Hematopoietic multipotent progenitor cell (in vitro differentiated cells): ENCODE measurements at places on chromosomes 3 and 15.
A peak's percentile ranks its signal among the peaks of the same experiment; 100 is the strongest.

DNA sequence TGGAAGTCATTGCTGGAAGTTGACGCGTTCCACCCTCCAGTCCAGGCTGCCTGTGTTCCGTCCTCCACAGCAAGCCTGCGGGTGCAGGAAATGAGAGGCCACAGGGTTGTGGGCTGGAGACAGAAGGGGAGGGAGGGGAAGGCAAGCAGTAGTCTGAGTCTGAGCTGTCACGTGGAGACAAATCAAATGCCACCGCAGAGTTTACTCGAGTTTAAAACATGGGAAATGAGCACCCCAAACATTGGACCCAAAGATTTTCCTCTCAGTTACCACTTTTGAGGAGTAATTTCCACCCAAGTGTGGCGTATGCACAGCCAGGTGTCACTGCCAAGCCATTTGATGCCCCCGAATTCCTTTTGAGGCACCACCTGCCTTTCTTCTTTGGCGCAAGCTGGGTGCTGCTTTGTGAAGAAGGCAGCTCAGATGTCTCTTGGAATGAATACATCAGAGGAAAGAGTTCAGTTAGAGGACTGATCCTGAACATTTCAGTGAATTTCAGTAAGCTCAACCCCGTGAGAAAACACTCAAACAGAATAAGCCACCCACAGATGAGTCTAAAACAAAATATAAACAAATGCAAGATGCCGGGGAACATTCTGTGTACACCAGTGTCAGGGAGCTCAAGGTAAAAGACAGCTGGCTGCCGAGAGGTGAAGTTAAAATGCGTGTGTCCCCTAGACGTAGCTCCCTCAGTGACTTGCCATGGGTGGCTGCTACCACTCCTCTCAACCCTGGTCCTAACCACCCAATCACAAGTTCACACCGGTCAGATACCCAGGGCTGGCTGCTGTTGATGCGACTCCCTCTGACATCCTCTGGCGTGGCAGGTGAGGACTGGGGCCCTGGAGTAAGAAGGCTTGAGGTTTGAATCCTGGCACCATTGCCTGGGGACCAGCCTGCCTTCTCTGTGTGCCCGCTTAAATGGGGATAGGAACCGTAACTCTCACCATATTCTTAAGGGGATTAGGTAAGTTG, 203.8 kb downstream of the UACA start:
- DNase-seq: peak; percentile 92

DNA sequence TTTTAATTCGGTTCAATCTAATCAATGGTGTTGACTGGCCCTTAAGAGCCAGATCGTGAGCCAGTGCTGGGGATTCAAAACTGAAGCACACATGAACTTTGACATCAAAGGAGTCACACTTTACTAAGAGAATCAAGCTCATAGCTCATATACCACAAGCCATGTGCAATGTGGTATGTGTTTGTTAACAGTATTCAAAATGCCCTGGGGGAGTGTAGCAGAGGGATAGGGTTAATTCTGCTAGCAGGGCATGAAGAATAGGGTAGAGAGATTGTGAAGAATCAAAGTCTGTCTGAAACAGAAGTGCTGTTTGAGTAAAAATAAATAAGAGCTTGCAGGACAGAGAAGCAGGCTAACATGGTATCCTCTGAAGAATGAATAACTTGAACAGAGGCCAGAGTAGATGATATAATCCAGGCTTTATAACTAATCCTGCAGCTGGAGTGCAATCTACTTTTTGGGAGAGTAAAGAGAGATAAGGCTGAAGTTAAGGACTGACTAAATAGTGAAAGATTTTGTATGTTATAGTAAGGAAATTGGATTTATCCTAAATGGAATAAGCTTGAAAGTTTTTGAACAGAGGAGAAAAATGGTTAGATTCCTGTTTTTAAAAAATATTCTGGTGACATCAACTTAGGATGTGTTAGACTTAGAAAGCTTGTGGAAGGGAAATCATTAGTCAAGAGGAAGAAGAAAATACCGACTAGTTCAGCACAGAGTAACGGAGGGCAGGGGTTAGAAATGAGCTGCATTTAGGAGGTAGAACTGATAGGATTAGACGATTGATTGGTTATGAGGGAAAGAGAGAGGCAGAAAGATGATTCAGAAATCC, 292.0 kb downstream of the NFKBIZ start:
- DNase-seq: no peak

GRCh38 chr3:31988271-31988670, 6.7 kb downstream of the ZNF860 start:
- DNase-seq: no peak

DNA sequence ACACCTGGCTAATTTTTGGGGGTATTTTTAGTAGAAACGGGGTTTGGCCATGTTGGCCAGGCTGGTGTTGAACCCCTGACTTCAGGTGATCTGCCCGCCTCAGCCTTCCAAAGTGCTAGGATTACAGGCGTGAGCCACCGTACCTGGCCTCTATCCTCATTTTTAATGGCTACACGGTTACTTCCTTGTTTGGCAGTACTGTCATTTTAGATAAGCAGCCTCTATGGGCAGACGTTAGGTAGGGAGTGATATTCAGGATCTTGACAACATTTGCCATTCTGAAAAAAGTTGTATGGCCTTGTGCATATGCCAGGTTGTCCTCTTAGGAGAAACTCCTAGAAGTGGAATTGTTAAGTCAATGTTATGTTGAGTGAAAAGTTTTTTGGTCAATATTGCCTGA, 141.7 kb downstream of the ITPR1 start:
- no peak for DNase-seq

DNA sequence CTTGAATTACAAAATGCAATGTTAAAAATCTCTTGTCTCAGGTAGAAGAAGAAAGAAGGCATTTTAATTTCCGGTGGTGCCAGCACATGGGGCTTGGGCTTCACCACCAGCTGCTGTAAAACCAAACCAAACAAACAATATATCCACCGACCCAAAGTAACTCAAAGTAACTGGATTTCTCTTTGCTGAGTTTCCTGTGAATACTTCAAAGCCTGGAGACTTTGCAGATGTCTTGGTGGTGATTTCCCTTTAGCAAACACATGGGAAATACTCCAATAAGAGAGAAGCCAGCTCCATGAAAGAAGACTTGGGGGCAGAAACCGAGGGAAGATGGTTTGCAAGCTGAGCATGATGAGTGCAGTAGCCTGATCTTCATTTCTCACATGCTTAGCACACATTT, 62.6 kb downstream of the EIF4E3 start:
- DNase-seq: no peak

DNA sequence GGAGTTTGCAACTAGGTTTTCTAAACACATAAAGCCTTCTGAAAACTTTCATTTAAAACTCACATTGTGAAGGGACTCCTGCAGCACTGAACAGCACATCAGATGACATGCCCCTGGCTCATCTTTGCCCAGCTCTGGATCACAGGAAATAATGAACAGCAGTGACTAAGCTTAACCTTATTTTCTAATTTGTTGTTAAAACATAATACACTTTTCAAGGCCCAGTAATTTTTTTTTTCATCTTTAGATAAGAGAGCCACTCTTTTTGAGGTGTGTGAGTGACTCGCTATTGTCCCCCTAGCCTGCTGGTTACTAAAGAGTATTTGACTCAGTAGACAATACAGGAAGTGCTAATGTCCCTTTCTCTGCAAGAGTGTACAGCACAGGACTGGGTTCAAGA, 204.0 kb downstream of the OSBPL10 start:
- no peak for DNase-seq

- DNase-seq: no peak
Observed at GRCh38 chr15:78065284-78065872, 12.1 kb downstream of the TBC1D2B start.

- DNase-seq: no peak
Observed at GRCh38 chr15:42329161-42329560, 30.1 kb upstream of the CAPN3 start.

DNA sequence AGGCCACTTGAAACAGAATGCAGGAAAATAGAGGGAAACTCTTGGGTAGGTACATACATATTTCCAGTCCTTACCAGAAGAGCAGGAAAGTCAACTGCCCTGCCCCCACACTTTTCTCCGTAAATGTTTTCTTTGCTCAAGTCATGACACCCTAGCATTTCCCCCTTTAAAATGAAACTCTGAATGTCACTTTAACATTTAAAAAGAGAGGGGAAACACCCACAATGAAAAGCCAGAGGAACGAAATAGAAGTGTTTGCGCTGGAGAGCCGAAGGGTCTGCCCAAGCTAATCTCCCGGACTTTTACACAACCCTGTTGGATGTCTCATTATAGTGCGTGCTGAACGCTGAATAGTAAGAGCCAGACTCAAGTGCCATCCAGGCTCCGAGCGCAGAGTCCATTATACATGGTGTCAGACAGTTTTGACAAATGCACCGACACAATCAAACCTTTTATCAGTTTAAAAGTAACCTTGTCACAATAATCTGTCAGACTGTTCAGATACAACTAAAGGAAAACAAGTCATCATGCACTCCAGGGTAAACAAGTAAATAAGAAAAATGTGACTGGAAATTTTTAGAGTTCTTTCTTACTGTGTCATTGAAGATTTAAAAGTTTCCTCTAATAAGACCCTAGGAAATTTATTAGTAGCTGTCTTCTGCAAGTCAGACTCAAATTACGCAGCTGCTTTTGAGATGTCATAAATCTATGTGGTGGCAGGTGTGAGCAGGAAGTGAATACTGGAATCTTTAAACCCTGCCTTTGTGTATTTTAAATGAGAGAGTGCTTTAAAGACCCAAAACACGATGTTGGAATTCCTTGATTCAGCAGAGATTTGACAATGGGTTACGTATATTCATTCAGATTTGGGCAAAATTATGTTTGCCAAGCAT, 159.8 kb downstream of the RBMS3 start:
- no peak for DNase-seq

DNA sequence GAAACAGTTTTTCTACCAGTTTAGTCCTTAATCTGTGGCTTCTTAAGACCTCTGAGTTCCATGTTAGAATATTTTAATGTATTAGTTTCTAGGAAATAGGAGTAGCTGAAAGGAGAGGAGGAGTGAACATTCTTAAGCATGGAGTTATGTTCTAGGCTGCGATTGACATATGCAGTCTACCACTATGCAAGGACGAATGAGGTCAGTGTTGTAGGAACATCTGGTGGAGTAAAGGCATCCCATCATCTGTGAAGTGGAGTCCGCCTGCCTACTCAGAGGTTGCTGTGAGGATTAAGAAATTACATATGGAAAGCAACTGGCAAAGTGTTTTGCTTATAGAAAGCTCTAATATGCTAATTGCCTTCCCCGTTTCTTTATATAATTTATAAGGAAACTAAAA, 45.1 kb downstream of the SNAPC5 start:
- no peak for DNase-seq

- no peak for DNase-seq
Observed at GRCh38 chr3:64824394-64824909, 136.7 kb upstream of the ADAMTS9 start.

DNA sequence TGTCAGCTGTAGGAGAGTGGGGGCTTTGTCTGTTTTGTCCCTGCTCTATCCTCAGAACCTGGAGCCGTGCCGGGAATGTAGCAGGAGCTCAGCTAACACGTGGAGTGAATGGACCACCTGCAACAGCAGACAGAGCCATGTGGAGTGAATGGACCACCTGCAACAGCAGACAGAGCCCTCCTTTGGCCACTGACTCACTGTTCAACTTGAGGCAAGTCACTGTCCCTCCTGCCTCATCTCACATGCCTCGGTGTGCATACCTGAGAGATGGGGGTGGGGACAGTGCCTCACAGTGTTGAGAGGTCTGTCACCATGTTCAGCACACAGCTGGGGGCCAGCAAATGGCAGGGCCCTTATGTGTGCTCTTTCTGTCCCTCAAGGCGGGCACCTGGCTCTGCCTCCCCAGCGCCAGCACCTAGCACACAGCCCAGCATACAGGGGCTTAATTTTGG, 27.9 kb downstream of the FEM1B start:
- no peak for DNase-seq

DNA sequence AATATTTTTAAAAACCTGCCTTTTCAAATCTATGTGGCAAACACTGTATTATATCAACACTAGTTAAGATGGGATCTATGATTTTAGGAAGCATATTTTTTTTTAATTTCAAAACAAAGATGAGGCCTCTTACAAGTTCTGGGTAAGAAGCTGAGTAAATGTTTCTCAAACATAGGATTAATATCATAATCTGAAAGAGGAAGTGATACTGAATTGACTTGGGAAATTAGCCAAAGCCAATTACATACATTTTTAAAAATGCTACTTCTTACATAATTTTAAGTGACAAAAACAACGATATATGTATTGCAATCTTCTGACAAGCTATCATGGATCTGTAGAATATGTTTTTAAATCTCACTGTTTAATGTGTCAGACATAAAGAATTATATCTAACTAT, 135.1 kb upstream of the UBP1 start:
- DNase-seq: no peak

DNA sequence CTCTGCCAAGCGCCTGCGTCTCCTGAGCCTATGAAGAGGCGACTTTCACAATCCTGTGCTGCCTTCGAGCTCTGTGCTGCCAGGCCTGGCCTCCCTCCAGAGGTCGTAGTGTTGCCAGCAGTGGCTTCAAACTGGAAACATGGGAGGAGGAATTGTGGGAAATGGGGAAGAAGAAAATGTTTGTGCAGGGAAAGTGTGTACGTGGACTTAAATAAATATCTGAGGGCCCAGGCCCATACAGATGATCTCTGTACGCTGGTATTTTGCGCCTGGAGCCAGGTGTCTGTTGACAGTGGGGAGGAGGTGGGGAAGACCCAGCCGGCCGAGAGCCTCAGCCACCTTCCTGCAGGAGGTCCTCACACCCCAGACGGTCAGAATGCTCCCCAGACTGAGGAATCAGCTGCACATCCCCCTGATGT, 44.6 kb downstream of the ZBTB38 start:
- no peak for DNase-seq

- no peak for DNase-seq
Observed at GRCh38 chr3:29576181-29576580, 295.3 kb downstream of the RBMS3 start.

DNA sequence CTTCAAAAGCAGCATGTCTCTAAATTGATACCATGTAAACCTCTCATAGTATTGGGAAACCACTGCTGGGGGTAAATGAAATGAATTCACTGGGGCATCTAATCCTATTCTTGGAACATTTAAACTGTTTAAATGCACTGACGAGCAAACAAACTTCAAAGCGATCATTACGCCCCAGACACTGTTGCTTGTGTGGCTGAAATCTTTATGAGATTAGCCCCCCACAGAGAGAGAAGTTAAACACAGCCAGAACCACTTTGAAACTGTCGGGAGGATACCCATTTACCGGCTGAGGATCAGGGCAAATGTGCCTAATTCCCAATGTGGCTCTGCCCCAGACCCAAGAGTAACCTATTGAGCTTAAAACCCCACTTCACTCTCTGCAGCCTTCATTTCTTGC, 308.4 kb upstream of the CDIN1 start:
- no peak for DNase-seq

GRCh38 chr3:16130066-16130465, 44.4 kb upstream of the GALNT15 start:
- no peak for DNase-seq
